ENCODE measurements at places on chromosomes 13 and 19. TPM values are rescaled to one million over a fixed set of nuclear protein-coding genes. Genes with fewer than 3 reads are reported as not detected.

The UBL3 gene
- total RNA-seq: 22.3 TPM

The ZNF345 gene
- total RNA-seq: 4.5 TPM

The PRRG2 gene
- total RNA-seq: 0.68 TPM

The SLAIN1 gene
- total RNA-seq: 9.1 TPM

The PNMA8C gene
- total RNA-seq: 0.09 TPM

- DNase-seq: peak; percentile 43
Observed at GRCh38 chr13:111049791-111050538, 65.1 kb upstream of the ARHGEF7 start.

GRCh38 chr19:38793671-38794070, 4.7 kb downstream of the LGALS7B start:
- no peak for DNase-seq

DNA sequence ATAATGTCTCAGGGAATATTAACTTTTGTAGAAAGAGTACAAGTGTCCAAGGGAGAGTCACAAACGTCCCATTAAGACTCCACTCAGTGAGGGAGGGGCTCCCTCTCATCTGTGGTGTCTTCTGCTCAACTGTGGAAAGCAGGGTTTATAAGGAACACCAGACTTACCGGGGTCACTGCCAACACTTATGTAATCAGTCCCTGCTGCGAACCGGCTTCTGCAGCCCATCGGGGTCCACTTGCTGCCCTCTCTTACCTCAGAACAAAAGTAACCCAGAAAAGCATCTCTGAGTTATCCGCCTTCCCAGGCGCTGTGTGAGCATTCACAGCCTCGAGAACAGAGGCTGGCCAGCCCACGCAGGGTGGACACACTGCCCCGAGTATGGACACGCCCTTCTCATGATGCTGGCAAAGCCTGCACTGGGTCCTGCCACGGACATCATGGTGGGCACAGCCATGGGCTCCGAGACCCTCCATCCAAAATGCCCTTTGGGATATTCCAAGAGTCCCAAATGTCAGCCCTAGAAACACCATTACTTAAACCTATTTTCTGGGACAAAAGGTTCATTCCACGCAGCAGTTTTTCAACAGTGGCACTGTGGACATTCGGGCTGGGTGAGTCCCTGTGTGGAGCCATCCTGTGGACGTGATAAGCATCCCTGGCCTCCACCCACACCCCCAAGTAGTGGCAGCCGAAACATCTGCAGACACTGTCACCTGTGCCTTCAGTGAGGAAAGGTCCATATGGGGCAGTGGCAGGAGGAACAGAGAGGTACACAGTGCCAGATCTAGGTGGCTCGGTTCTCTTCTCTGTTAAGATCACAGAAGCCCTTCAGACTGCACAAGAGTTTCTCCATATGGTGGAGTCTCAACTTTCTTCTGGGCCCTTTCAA, 63.9 kb downstream of the STK24 start:
- no peak for DNase-seq

DNA sequence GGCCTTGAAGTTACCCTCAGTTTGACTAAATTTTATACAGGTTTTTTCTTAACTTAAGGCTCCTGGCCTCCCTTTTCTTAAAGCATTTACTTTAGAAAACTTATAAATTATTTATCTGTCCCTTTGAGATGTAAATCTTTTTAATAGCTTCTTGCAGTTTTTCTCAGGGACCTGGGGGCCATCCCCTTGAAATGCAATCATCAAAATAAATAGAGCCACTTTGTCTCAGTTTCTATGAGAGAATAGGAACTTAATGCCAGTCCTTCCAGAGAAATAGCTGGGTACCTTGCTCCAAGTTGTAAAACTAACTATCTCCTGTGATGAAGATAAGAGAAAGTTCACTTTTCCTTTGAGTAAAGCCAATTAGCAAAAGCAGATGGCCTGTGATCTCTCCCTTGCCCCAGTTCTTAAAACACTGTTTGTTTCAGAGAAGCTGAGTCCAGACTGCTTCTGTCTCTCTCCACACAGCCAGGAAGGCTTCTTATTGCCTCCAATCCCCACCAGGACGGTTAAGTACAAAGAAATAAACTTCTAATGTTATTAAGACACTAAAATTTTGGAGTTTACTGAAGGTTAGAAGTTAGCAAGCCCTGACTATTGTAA, 913.1 kb downstream of the OLFM4 start:
- DNase-seq: no peak

GRCh38 chr19:13850910-13851733, 25.8 kb upstream of the NANOS3 start:
- peak; percentile 92 for DNase-seq

DNA sequence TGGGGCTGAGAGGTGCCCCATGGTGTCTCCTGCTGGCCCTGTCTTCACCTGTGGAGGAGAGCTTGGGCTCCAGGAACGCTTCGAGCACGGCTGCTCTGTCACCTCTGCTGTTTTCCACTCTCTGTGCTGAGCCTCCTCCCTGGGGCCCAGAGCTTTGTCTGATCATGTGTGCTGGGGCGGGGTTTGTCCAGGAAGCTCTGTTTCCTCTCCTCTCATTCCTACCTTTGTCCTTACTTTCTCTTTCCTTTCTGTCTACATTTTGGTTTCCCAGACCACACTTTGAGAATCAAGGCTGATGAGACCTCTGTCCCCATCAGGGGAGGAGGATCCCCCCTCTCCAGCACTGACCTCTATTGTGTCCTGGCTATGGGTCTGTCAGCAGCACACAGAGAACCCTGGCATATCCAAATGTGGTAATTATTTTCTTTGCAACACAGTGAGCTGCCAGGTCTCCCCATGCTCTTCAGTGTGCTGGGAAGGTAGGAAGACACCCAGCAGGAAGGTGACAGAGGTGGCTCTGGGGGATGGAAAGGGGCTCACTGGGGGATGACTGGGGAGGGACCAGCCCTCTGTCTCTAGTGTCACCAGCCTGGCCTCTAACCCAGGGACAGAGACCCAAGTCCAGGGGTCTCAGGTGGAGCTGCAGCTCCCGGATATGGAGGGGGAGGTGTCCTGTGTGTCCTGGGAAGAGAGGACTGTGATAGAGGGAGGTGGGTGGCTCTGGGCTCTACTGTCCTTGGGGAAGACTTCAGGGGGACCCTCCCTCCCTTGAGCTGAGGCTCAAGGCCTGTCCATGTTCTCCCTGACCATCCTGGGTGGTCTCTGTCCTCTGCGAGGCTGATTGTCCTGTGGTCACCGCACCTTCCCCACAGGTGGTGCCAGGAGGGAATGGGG, at the start of gene CEACAM1:
TSS of gene CEACAM1 (minus strand) at position 128 of the 894 bp plus-strand sequence. CDS start at position 21, 107 bp downstream.
- peak; percentile 53 for DNase-seq

DNA sequence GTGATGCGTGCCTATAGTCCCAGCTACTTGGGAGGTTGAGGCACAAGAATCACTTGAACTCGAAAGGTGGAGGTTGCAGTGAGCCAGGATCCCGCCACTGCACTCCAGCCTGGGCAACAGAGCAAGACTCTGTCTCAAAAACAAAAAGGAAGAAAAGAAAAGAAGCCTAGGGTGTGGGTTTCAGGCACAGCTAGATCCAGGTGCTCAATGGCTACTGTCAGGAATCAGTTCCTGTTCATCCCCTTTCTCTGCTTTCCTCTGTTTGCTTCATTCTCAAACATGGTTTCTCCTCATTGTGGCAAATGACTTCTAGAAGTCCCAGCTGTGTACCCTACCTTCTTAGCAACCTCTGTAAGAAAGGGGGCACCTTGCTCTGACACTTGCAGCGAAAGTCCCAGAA, 5.9 kb downstream of the CBLC start:
- DNase-seq: no peak

GRCh38 chr19:35253316-35254286, 4.8 kb downstream of the LSR start:
- DNase-seq: no peak

- no peak for DNase-seq
Observed at GRCh38 chr13:31421756-31422155, 222.0 kb downstream of the B3GLCT start.

DNA sequence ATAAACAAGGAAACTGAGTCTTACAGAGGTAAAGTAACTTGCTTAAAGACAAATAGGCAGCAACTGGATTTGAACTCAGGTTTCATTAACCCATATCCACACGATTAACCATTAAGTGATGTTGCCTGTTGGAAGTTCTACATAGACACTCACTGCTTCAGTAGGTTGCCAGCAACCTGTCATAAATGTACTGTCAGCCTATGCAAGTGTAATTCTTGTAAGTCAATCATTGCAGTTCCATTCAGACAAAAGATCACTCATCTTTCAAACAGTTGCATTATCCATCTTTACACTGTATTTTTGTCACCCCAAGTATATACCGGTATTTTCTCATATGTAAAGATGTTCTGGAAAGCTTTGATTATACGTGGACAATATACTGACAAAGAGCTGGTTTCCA, 676.9 kb upstream of the PCDH20 start:
- DNase-seq: no peak

DNA sequence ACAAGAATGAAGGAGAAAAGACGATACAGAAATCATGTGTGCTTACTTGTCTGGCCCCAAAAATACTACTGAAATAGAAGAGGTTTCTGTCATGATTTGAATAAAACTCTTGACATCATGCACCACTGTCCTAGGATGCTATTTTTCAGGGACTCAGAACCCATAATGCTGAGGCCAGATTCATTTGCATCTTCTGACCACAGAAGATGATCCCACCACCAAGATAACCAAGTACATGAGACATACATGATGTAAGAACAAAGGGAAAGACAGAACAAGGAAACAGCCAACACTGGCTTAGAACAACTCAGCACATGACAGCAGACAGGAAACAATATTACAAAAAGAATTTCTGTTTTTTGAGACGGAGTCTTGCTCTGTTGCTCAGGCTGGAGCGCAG, 2.5 kb downstream of the ZNF552 start:
- DNase-seq: no peak

Measured in left cardiac atrium (tissue), 4 donors.